Posterior vena cava (tissue), 2 donors: ENCODE measurements at places on chromosomes 5 and 9.

- peak; percentile 76 for DNase-seq
Measured at GRCh38 chr5:543351-543750, 19.1 kb upstream of the SLC9A3 start.

- no peak for DNase-seq
Measured at GRCh38 chr5:108312258-108312657, 69.6 kb downstream of the FBXL17 start.

DNA sequence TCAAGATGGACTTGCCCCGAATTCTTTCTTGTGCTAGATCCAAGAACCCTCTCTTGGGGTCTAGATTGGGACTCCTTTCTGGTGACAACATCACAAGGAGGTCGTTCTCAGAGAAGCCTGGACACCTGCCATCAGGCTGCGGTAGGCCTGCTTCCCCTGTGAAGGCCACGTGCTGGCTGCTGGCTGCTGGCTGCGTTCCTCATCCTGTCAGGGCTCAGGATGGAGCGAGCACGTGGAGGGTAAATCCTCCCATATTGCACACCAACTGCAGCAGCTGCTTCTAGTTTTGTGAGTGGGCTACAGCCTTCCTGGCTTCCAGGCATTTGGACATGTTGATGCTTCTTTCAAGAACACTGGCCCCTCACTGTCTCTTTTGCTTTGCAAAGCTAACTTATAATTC, 95.6 kb downstream of the HSPA4 start:
- no peak for DNase-seq

- no peak for DNase-seq
Measured at GRCh38 chr9:2220036-2220435, 204.9 kb downstream of the SMARCA2 start.

DNA sequence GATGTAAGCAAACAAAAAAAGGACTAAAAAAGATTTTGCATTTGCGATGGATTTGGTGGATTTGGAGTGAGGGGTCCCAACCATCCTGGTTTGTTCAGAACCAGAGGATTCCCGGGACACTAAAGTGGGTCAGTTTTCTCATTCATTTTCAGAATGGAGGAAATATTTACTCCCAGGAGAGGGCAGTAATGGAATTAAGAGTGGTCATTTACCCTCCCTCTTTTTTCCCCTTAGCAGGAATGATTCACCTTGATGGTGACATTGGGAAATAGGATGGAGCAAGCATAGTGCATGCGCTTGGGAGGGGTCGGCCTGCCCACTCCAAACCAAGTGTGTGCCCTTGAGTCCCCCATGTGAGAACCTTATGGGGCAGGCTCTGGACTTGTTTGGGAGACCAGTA, 164.2 kb upstream of the PUM3 start:
- DNase-seq: no peak
